ENCODE measurements at places on chromosomes 2 and 18. TPM values are rescaled to one million over a fixed set of nuclear protein-coding genes. Genes with fewer than 3 reads are reported as not detected.

GRCh38 chr2:172947461-172948153 lies 128.0 kb upstream of the MAP3K20 start:
- no peak for DNase-seq

Gene NCKAP5
- polyA plus RNA-seq: not detected

GRCh38 chr2:234241656-234242458 lies 191.4 kb downstream of the SPP2 start:
- DNase-seq: no peak

DNA sequence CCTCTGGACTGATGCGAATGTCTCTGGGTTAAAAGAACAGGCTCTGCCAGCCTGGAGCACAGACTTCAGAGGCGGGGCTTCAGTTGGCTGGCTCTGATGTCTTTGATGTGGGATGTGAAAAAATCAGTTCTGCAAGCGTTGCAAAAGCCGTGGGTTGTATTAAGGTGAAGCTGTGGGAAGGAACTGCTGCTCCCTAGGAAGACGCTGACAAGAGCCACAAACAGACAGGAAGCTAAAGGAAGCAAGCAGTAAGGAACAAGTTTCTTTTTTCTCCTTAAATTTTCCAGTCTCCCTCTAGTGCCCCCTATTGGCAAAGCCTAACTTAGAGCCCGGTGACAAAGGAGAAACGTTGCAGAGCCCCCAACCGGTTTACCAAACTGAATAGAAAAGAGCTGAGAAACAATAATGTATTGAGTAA lies 239.0 kb downstream of the CCDC178 start:
- DNase-seq: no peak

GRCh38 chr2:207662203-207662602 lies 37.0 kb upstream of the METTL21A start:
- no peak for DNase-seq

All from naive thymus-derived CD4-positive, alpha-beta T cell (primary cell).